ENCODE measurements at places on chromosomes 3 and 15.

DNA sequence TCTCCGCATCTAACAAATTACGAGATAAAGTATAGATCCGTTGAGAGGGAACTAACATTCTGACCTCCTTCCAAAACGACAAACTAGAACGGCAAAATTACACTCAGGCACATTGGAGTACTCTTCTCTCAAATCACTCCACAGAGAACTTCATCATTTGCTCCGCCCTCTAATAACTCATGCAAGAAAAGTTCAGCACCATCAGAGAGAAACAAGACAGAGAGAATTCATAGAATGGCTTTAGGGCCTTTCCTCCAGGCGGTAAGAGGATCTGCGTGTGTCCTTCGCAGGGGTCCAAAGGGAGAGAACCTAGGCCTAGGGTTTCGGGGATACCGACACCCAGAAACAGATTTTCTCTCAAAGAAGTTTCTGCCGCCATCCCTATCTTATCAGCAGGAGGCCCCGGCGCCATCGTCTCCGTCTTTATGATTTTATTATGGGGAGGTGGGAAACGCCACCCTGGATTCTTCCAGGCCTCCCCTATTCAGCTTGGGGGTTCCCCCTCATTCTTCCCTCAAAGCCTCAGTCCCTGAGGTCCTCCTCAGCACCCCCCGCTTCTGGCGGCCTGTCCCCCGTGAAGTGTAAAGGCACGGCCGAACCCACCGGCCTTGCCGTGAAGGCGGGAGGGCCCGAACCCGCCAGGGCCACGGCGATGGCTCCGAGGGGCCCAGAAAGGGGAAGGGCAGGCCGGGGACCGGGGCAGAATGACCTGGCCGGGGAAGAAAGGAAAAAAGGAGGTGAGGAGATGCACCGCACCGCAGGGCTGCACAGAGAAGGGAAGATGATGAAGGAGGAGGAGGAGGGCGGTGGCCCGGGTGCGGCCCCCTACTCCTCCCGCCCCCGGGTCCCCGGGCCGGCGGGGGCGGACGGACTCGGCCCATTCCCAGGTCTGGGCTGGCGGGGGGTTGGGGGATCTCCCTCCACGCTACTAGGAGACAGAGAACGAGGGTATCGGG, 768 bp downstream of the UBXN7 start:
- DNase-seq: no peak

DNA sequence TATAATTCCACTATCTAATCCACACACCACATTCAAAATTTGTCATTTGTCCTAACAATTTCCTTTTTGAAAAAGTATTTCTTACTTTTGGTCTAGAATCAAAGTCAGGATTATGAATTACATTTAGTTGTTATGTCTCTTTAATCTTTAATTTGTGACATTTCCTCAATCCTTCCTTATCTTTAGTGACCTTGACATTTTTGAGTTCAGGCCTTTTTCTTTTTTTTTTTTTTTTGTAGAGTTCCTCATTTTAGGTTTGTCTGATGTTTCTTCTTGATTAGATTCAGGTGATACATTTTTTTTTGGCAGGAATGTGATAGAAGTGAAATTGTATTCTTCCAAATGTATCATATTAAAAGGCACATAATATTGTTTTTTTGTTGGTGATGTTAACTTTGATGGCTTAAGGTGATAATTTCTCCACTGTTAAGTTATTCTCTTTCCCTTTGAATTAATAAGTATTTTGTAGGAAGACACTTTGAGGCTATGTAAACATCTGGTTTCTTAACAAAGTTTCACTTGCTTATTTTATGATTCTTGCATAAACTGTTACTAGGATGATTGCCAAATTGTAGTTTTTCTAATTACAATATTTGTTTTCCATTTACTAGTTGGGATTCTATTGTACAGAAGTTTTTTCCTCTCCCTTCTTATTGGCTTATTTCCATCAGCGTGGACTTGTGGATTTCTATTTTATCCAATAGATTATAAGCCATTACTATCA, 16.3 kb downstream of the SLC35G2 start:
- DNase-seq: no peak

GRCh38 chr15:99925661-99926461, 192.6 kb upstream of the LYSMD4 start:
- no peak for DNase-seq

DNA sequence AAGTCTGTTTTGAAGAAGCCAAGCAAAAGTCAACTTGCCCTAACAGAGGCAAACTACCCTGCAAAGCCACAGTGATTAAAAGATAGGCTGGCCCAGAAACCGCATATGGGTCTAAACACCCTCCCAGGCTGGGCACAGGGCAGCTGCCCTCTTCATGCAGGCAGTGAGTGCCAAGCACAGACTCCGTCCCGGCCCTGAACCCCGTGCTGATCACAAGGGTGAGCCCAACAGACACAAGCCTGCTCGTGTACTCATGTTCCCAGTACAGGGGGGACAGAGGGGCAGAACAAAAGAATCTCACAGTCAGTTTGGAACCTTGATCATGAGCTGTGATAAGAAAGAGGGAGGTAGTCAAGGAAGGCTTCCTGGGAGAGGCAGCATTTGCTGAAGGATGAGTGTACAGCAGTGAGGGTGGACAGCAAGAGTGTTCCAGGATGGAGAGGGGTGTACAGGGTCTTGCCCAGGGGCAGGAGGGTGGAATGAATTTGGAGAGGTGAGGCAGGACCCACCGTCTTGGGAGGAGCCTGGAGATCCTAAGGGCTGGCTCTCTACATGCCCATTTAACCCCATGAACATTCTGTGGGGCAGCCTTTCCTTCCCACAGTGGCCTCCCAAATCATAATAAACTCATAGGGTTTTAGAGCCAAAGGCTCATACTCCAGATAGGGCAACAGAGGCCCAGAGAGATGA, 43.2 kb upstream of the PRR23E start:
- no peak for DNase-seq
